ENCODE measurements at places on chromosomes 2 and 18. TPM values are rescaled to one million over a fixed set of nuclear protein-coding genes. Genes with fewer than 3 reads are reported as not detected.

The NIF3L1 gene
- 22.7 TPM for polyA plus RNA-seq

The FAM110C gene
- 1.8 TPM for polyA plus RNA-seq

The REG3A gene
- not detected for polyA plus RNA-seq

The ADD2 gene
- polyA plus RNA-seq: 2.4 TPM

The UGT1A6 gene
- not detected for polyA plus RNA-seq

The CCDC102B gene
- 12.9 TPM for polyA plus RNA-seq

The ARHGAP15 gene
- polyA plus RNA-seq: 7.6 TPM

DNA sequence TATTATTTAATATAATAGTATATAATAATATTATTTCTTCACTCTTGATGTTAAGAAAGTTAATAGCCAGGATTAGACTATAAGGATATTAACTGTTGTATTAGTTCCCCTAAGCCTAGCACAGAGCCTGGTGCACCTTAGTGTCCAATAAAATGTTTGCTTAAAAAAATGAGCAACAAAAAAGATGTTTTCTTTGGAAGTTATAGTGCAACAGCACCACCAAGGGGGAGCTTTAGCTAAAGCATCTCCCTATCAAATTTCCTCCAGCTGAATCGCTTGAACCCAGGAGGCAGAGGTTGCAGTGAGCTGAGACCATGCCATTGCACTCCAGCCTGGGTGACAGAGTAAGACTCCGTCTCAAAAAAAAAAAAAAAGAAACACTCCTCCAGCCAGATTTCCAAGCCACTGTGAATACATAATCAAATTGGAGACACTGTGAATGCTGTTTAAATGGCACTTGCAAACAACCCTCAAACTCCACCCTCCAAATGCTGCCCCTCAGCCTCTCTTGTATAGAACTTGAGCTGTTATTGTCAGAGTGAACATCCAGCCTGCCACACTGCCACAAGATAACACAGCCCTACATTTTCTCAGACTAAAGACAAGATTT, 221.9 kb downstream of the DYM start:
- DNase-seq: no peak

DNA sequence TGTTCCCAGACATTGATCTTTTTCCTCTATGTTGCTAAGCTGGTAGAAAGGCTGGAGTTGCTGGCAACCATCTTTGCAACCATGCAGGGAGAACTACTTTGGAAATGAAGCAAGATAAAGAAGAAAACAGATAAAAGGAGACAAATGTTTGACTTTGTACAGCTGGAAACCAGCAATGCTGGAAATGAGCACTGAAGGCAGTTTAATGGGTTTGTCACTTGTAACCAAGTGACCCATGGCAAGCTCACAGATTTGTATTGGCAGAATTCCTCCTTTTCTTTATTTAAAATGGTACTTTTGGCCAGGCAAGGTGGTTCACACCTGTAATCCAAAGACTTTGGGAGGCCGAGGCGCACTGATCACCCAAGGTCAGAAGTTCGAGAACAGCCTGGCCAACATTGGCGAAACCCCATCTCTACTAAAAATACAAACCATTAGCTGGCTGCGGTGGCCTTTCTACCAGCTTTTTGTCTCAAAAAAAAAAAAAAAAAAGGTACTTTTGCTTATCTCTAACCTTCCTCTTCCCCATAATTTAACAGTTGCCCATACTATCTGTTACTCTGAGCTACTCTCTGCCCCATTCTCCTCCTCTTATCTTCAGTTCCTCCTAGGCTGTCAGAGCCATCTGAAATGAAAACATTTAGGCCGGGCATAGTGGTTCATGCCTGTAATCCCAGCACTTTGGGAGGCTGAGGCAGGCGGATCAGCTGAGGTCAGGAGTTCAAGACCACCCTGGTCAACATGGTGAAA, 2.0 kb upstream of the BOLA3 start:
- DNase-seq: no peak

GRCh38 chr2:4134551-4135550, 431.5 kb downstream of the DCDC2C start:
- DNase-seq: no peak

DNA sequence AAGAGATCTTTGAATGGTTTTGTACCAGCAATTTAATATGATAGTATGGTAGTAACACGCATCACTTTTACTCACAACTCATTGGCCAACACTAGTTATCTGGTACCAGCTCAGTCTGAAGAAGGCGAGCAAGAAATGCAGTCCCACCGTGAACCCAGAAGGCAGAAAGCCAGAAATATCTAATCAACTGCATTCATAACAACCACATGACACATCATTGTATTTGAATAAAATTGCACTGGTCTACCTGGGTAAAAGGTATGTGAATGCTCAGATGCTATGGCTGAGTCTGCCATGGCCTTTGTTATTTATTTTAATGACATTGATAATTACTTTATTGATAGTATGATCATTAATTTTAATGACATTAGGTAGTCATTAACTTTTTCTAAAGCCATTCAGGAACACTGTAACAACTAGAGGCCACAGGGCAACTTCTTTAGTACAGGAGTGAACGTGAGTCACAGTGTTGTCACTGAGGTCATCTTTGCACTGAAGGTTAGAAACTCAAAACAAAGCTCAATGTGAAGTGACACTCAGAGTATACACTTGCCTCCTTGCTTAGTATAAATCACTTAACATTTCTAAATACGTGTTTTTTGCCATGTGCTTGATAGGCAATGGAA, 475.6 kb upstream of the TNP1 start:
- DNase-seq: no peak

DNA sequence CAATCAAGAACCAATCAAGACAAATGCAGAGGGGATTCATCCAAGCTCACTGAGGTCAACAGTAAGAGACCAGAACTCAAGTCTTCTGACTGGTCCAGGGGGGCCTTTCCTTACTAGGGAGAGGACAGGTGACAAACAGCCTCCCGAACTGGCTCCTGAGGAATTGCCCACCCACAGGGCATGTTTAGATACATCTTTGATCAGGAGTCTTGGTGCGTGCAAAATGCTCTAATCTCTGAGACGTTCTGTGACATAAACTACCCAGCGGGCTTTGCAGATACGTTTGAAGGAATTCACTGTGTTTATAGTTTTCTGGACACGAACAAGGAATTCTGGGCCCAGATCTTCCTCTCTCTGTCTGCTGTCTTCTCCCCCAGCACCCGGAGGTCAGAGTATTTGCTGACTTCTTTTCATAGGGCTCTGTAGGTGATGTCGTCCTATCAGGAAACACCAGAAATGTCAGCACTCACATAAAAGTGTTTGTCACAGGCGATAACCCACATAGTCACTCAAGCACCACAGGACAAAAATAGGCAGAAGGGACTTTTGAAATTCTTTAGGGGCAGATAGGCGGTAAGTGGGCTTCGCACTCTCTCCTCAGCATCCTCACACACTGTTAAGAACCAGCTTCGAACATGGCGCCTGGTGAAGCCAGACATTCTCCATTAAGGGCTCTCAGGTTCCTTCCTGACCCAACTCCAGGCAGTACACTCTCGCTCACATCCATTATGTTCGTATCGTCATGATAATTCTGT, 349.0 kb downstream of the CYRIA start:
- no peak for DNase-seq

GRCh38 chr2:16713011-16713423, 47.4 kb upstream of the CYRIA start:
- no peak for DNase-seq

GRCh38 chr2:160469164-160469563, 24.4 kb downstream of the RBMS1 start:
- no peak for DNase-seq

DNA sequence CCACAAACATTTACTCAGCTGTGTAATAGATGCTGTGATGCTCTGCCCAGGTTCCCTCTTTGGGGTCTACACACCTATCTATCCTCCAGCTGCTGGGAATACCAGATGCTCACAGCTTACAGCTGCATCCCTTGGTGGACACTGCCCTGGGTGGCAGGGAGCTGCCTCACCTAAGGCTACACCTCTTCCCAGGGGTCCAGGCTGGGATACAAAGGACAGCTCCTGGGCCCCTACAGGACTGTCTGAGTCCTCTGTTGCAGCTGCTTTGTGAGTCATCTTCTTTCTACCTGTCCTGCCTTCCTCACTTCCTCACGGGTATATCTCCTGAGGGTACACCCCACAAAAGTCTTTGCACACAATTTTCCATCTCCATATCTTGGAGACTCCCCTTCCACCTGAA, 27.6 kb downstream of the THNSL2 start:
- no peak for DNase-seq

GRCh38 chr2:239781454-239781853, 243.7 kb downstream of the NDUFA10 start:
- DNase-seq: no peak

GRCh38 chr2:164014068-164014731, 278.4 kb upstream of the FIGN start:
- peak; percentile 37 for DNase-seq
